ENCODE measurements at places on chromosomes 3 and 15. TPM values are rescaled to one million over a fixed set of nuclear protein-coding genes. Genes with fewer than 3 reads are reported as not detected.
A peak's percentile ranks its signal among the peaks of the same experiment; 100 is the strongest.

- peak; percentile 25 for DNase-seq
Measured at GRCh38 chr3:177753451-177754155, 556.3 kb upstream of the TBL1XR1 start.

DNA sequence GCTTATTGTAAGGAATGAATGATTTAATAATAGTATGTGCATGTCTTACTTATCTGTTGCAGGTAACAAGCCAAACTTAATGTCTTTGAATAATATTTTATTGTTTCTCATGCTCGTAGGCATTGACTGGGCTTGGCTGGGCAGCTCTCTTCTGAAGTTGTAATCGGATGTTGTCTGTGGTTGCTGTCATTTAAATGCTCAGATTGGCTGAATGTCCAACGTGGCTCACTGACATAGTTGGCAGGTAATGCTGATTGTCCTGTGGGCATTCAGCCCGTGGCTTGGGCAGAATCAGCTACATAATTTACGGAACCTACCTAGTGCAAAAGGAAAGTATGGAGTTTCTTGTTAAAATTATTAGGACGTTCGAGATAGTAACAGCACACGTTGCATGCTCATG, 297.4 kb upstream of the GBE1 start:
- DNase-seq: no peak

DNA sequence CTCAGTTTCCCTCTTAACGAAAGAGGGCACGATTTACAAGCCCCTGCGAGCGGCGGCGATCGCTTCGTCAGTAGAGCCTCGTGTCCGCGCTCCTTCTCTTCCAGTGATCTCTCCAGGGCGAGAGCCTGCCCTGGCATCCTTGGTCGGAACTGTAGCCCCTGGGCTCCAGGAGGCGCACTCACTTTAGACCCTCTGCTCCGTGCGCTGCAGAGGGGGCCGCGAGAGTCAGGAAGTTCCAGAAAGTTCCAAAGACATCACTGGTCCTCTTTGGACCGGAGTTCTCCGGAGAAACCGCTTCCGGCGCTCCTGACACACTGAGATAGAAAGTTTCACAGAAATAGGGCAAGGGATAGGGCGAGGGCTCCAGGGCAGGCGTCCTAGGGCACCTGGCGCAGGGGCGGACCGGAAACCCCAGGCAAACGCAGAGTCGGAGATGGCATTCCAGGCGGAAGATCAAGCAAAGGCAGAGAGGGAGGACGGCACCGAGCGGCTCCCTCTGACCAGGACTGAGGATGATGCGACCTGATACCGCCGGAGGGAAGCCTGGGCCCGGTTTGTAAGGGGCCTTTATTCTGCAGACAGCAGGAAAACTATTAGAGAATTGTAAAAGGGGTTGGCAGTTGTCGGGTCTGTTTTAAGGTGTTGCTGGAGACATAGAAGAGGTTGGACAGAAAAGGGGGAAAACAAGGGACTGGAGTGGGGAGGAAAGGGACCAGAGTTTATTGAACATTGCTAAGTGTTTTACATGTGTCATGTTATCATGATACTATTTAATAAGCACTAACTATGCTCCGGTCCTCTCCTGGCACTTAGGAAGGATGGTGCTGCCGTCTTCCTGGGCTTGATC, 1.3 kb upstream of the CPEB1 start:
- no peak for DNase-seq

- DNase-seq: peak; percentile 16
Measured at GRCh38 chr3:155805204-155805801, 775 bp downstream of the C3orf33 start.

- no peak for DNase-seq
Measured at GRCh38 chr3:122358703-122359032, 24.4 kb downstream of the MIX23 start.

Gene LRRC34
- 1.8 TPM for total RNA-seq

DNA sequence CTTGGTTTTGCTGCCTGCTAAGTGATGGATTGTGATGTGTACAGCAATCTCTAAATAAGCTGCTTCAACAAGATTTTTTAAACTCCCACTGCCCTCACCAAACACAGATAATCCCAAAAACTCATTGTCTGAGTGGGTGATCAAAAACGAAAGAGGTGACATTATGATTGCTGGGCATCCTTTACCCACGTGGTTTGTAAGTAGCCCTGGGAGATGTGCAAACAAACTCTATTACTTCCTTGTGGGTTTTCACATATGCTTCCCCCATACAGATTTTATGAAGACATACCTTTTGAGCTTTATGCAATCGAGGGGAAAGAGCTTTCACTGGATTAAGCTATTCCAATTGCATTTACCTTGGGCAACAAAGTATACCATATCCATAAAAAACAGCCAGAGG, 1000.4 kb downstream of the FHIT start:
- no peak for DNase-seq

DNA sequence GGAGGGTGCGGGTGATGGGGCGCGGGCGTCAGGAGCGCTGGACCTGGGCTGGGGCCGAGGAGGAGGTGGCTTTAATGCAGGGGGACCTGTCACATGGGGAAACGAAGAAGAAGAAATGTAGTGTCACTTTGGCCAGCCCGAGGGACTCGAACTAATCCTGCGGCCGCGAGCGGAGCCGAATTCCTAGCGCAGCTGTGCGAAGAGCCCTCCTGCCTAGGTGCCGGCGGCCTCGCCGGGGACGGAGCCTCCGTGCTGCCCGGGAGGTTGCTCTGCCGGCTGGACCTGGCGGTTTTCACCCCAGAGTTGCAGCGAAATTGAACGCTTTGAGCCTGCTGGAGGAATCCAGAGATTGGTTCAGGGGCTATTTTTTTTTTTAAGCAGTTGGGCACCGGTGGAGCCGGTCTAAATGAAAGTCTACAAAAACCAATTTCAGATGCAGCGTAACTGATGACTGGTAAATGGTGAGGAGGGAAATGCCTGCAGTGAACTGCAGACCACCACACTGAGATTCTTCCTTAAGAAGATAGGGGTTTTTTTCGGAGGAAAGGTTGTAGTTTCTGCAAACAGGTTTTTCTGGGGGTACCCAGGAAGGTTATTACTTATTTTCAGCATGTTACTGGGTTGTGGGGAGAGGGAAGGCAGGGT, 662 bp downstream of the TMEM108 start:
- peak; percentile 85 for DNase-seq

DNA sequence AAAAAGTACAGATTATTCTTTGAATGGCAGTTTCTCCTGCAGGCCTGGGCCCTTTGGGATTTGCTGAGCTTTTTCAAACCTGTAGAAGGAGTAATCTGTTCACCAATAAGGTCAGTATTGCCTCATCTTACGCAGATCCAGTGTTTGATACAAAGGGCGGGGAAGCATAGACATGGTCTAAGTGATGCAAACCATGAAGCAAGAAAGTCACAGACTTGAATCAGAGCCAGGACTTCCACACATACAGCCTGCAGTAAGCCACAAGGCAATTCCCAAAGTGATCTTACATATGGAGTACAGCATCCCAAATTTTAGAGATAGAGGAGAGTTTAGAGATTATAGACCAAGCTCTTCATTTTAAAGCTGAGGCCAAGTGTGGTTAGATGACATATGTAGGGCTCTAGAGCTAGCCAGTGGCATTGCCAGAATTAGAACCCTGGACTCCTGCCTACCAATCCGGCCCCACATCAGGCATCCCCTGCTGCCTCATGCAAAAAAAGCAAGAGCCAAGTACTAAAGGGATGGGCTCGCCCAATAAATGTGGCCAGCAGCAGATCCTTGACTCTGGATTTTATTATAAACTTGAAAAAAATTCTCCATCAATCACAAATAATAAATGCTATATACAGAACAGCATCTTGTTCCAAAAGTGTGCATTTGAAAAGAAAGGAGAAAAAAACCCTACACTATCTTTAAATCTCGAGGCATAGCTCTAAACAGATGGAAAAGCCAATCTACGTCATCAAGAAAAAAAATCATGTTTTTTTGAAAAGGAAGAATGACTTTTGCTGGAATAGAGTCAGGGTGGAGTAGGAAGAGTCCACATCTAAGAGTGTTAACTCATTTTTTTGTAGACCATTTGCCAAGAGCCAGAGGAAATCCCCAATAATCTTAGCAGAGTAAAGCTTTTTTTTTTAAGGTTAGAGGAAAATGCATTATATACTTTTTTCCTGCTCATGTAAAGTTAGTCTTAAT, 24.0 kb downstream of the ABI3BP start:
- peak; percentile 52 for DNase-seq

Gene CDC25A
- total RNA-seq: 0.45 TPM

DNA sequence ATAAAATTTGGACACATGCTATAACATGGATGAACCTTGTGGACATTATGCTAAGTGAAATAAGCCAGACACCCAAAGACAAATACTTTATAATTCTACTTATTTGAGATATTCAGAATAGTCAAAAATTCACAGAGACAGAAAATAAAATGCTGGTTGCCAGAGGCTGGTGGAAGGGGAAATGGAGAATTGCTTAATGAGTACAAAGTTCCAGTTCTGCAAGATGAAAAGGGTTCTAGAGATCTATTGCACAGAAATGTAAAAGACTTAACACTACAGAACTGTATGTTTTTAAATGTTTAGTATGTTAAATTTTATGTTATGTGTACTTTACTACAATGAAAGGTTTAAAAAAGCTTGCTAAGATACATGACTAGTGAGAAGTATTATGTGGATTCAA, 344.8 kb downstream of the CNTN3 start:
- no peak for DNase-seq

Gene EPHB3
- total RNA-seq: 99.4 TPM

DNA sequence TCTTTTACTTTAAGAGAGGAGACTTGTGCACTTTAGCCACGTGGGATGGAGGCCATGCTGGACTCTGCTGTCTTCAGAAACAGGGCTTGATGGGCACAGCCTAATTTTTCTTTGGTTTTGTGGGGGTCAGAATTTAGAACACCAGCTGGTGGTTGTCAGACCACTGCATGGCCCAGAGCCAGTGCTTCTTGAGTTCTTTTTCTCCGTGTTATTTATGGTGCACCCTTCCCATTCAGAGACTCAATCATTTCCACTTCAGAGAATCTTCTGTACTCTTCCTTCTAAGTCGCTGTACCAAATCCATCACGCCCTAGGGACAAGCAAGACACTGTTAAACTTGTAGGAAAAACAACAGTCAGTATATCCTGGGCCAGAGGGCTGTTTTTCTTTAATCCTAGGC, 20.1 kb downstream of the PRR23A start:
- DNase-seq: no peak

- no peak for DNase-seq
Measured at GRCh38 chr3:49454898-49455681, 15.0 kb upstream of the DAG1 start.

GRCh38 chr3:69425249-69425648, 39.4 kb upstream of the FRMD4B start:
- DNase-seq: no peak

GRCh38 chr3:63251499-63251898, 26.6 kb upstream of the SYNPR start:
- no peak for DNase-seq

Gene LMOD3
- not detected for total RNA-seq

DNA sequence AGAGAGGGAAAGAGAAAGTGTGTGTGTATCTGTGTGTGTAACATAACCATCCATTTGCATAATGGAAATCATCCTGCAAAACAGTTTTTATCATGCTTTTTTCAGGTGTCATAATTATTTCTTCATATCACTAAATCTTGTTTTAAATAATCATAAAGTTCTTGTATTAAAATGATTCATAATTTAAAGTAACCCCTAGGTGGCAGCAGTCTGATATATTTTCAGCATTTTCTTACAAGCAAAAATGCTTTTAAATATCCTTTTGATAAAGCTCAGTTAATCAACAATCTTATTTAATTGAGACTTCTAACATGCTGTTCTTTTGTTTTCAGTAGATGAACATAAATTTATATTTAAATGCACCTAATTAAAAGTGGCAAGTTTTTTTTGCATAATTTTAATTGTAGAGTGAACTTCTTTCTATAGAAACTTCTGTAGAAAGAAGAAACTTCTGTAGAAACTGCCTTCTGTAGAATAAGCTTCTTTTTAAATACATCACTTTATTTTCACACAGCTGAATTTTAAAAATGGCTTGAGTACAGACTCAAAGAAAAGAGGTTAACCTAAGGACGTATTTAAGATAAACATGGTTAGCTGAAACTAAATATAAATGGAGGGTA, 72.5 kb downstream of the OPA1 start:
- no peak for DNase-seq

DNA sequence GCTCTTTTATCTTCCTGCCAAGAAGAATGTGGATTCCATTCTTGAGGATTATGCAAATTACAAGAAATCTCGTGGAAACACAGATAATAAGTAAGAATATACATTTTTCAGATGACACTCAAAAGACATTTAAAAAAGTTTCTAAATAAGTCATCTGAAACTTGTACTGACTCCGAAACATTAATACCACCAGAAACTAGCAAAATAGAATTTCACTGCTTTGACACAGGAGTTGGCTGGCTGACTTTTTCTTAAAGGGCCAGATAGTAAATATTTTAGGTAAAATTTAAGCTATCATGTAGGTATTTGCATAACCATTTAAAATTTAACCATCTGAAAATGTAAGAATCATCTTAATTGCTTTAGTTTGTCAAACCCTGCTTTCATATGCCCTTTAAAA, 20.8 kb downstream of the MORF4L1 start:
- no peak for DNase-seq

Gene A4GNT
- not detected for total RNA-seq

DNA sequence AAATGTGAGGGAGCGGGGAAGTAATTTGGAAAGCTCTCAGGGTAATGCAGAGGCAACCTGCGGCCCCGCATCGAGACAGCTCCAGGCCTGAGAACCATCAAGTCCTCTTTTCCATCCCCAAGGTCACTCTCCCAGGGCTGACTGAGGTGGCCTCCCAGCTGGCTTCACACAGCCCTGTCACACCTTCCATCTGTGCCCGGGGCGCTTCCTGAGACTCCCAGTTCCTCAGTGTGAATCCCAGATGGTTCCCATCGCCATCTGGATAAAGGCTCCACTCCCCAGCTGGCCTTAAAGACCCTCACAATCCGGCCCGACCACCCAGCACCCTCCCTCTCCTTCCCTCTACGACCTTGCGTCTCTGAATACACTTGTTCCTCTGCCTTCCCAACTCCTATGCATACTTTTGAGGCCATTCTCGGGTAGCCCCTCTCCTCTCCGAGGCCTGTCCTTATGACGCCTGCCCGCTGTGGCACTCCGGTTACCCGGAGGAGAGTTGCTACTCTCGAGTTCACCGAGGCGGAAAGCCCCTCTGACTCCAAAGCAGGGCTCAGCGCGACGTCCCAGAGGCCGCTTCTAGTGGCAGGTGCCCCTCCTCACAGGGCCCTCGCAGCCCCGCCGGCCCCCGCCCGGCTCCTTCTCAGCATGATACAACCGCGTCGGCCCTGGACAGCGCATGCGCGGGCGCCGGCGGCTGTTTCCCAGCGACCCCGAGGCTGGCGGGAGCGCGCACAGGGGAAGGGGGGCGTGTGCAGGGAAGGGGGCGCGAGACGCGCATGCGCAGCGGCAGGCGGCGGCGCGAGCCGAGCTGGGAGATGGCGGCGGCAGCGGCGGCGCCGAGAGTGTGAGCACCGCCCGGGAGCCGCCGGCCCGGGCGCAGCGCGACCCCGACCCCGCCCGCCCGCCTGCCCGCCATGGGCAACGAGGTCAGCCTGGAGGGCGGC, at the start of gene BSN:
BSN (plus strand) TSS at position 786 of the 941 bp plus-strand sequence; CDS start at position 912, 126 bp downstream.
- peak; percentile 95 for DNase-seq

GRCh38 chr3:56822501-56822900, 20.8 kb upstream of the ARHGEF3 start:
- no peak for DNase-seq

- no peak for DNase-seq
Measured at GRCh38 chr15:80171787-80172186, 19.0 kb downstream of the FAH start.

Data from lower leg skin (tissue), 4 donors.